ENCODE measurements at places on chromosomes 7 and 10.
A peak's percentile ranks its signal among the peaks of the same experiment; 100 is the strongest.

DNA sequence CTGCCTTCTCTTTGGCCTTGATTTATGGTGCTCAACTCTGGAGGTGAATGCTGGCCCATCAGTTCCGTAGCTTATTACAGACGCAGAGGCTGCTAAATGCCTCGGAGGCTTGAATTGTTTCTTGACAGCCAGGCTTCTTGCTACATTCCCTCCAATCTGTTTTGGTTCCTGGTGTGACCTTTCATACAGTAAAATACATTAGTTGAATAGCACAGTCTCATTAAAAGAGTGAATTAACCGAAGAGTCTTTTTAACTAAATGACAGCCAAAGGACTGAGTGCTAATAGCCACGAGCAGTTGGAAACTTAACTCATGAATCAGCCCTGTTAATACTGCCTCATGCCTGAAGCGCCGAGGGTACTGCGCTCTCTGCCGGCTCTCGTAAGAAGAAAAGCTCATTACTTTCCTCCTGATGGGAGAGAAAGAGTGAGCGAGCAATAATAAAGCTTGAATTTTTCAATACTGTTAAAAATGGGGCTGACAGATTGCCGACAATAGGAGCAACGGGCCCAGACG lies 236.4 kb upstream of the GPR26 start:
- peak; percentile 40 for DNase-seq

GRCh38 chr10:84077768-84078167 lies 61.5 kb upstream of the GHITM start:
- DNase-seq = no peak

GRCh38 chr7:76048668-76048988 lies 722 bp downstream of the MDH2 start:
- DNase-seq = no peak

GRCh38 chr10:29681676-29682448 lies 47.1 kb upstream of the SVIL start:
- DNase-seq = peak; percentile 62

GRCh38 chr10:50373821-50374501 lies 122.6 kb upstream of the ASAH2 start:
- DNase-seq = no peak

- DNase-seq = peak; percentile 27
These were observed 1005.3 kb upstream of the SORCS1 start for GRCh38 chr10:108169846-108170245.

GRCh38 chr7:77434570-77435275 lies 18.6 kb upstream of the GSAP start:
- no peak for DNase-seq

DNA sequence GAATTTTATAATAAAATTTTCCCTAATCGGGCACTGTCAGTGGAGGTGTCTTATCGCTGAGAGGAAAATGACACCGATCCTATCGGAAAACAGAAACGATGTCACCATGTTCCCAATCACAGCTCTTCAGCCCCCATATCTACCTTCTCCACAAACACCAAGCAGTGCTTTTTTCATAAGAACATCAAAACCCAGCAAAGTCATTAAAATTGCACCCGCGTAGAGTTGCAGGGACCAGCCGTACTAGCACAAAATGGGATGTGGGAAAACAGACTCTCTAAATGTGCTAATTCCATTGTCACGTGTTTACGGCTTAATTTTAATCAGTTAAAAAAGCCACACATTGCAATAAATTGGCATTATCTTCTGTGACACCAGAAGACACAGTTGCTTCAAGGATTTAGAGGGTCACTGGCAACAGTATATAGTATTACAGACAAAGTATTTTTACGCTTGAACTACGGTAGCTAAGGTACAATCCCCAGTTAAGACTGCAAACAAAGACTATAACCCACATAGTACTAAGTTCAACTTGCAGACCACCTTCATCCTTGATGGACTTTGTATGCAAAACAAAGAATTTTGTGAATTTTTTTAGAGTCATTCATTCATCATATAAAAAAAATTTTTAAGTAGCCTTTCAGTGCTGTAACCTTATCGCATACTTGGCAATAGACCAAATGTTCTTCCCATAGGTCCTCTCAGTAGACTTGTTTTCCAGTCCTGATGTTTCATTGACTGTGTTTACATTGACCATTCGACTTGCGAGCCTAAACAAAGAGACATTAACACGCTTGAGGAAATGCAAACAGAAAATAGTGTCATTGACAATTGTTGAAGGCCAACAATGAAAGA lies 116.0 kb downstream of the VTI1A start:
- peak; percentile 34 for DNase-seq

GRCh38 chr7:108358553-108358952 lies 97.7 kb downstream of the NRCAM start:
- DNase-seq = no peak

- DNase-seq = peak; percentile 28
These were observed 601.9 kb upstream of the GALNT17 start for GRCh38 chr7:70529914-70530585.

DNA sequence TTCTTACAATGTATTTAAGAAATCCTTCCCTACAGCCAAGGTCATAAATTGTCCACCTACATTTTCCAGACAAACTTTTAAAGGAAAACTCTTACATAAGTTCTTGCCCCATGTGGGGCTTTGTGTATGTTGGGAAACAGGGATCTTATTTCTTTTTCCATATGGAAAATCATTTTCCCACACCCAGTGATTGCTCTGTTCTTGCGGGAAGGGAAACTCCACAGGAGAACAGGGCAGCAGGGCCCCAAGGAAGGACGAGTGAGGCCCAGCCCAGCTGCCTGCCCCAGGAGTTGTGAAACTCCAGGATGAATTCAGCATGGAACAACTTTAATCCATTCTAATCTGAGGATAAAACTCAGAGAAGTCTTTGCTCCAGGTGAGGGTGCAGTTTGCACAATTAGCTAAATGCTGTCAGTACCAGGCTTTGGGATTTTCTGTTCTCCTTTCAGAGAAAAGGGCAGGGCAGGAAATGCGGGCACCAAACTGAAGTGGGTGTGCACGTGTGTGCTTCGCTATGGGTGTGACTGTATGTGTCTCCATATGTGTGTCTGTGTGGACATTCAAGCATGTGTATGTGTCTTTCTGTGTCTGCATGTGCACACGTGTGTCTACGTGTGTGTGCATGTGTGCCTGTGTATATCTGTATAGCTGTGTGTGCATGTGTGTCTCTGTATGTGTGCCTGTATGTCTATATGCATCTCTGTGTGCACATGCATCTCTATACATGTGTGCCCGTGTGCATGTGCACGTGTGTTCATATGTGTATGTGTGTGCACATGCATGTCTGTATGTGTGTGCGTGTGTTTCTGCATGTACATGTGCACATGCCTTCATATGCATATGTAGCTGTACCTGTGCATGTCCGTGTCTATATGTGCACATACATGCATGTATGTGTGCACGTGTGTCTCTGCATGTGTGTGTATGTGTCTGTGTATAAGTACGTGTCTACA lies 102.0 kb upstream of the FAM20C start:
- DNase-seq = no peak

GRCh38 chr7:15557186-15557585 lies 4.6 kb downstream of the AGMO start:
- no peak for DNase-seq

DNA sequence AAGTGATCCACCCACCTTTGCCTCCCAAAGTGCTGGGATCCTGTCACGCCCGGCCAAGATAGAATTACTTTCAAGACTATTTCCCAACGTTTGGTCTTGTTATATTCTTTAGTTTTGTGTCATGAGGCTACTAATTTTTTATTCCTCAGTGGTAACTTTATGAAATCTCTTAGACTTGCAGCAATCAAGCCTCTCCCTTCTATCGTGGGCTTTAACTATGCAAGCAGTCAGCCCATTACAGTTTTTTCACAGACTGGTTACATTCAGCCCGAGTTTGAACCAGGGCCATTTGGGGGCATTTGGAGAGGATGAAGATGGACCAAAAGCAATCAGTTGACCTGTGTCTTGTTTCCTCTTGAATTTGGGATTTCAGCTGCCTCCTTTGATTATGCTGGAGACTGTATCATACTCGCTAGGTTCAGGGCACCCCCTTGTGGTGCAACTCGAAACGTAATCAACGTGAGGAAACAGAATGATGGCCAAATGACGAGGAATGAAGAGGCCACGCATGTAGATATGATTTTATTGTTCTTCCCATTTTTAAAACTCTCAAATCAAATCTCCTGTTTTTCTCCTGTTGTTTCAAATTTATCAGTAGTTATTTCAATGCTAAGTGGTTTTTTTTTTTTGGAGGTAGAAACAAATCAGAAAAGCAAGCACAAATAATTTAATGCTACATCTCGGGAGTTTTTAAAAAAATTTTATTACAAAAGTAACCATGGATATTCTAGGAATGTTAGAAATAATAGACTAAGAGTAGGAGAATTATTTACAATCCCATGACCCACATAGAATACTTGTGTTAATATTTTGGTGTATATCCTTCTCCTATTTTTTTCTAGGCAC lies 151.6 kb downstream of the KIAA1217 start:
- peak; percentile 88 for DNase-seq

GRCh38 chr10:68402276-68402675 lies 4.8 kb downstream of the RUFY2 start:
- no peak for DNase-seq

- DNase-seq = no peak
These were observed 636.6 kb upstream of the DPP6 start for GRCh38 chr7:153415632-153416031.

DNA sequence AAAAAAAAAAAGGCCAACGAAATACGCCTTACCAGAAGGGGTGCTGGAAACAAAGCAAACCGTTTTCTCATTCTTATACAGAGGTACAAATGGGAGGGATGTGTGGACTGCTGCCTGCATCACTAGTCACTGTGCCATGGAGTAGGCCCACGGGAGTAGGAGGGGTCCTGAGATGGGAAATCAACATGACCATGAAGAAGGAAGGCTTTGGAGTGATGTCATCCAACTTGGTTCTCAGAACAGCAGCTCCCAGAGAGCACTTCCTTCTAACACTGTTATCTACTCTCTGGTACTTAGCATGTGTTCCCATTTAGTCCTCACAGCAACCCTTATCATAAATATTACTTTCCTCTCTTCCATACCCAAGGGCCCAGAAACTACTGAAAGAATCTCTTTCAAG lies 60.0 kb upstream of the LRGUK start:
- no peak for DNase-seq

DNA sequence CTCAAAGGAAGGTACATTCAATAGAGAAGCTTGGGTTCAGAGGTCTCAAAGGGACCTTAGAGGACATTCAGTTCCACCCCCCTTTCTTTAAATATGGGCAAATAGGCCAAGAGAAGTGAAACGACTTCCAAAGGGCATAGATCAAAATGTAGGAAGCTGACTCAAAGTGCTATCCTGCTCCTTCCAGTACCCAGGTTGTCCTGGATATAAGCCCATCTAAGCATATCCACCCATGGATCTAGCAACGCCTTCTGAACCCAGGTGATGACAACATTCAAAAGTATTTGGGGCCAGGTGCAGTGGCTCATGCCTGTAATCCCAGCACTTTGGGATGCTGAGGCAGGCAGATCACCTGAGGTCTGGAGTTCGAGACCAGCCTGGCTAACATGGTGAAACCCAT lies 5.3 kb downstream of the ATXN7L1 start:
- DNase-seq = no peak

GRCh38 chr7:120709972-120710320 lies 148.0 kb downstream of the TSPAN12 start:
- no peak for DNase-seq

- no peak for DNase-seq
These were observed 76.9 kb upstream of the KCNIP2 start for GRCh38 chr10:101920546-101920945.

- peak; percentile 66 for DNase-seq
These were observed 21.9 kb downstream of the PDCD4 start for GRCh38 chr10:110893559-110894179.

GRCh38 chr10:105986912-105987635 lies 1177.4 kb downstream of the SORCS1 start:
- no peak for DNase-seq

GRCh38 chr10:24866604-24867583 lies 85.5 kb downstream of the PRTFDC1 start:
- DNase-seq = peak; percentile 41

DNA sequence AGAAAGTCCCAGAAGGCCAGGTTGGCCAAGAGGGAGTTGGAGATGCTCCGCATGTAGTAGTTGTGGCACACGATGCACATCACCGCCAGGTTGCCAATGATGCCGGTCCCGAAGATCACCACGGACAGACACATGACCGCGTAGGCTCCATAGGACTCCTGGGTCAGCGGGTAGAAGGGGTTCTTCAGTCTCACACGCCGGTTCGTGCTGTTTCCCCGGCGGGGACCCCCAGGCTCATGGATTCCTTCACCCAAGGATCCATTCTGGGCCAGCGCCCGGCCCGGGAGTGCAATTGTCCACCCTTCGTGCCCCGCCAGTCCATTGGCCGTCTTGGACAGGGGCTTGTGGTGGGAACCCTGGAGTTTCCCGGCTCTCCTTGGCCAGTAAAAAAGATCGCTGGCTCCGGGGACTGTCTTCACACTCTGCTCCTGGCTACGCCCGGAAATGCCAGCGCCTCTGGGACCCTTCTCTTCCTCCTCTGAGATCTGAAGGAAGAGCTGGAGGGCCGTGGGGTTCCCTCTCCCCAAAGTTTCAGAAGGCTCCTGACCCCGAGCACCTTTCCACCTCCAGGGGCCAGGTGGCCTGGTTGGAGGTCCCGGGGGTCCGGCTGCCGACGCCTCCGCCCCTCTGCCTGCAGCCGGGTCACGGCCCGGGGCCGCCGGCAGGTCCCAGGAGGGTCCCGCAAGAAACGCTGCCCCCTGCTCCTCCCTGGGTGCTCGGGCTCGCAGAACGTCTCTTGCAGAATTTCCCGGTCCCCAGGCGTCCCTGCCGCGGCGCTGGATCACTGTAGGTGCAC lies 1.3 kb downstream of the GPR37 start:
- no peak for DNase-seq

GRCh38 chr7:107446988-107447387 lies 22.9 kb upstream of the GPR22 start:
- no peak for DNase-seq

DNA sequence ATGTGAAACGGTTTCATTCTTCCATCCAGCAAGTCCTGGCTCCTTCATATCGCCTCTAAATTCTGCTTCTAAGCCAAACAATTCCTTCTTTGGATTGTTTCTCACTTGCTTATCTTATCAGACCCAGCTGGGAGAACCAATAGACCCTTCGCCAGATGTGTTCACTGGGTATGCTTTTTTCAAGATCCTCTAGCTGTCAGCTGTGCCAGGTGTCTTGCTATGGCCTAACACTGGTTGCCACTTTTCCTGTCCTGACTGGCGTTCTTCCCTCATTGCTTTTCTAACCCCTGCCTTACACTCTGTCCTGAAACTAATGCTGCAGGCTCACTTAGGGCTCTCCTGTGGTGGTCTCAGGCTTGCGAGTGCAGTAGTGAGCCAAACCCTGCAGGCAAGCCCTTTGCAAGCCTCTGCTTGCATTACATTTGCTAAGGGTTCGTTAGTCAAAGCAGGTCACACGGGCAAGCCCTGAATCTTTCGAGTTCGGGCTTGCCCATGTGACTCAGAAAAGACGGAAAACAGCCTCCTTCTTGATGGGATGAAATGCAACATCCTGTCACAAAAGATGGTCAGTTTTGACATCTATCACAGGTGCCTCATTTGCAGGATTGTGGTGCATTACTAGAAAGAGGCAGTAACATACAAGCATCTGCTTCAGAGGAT lies 92.8 kb downstream of the VWC2 start:
- no peak for DNase-seq

GRCh38 chr10:79211616-79212015 lies 135.7 kb upstream of the PPIF start:
- no peak for DNase-seq

- peak; percentile 45 for DNase-seq
These were observed 782 bp downstream of the IFIT5 start for GRCh38 chr10:89414879-89415821.

- no peak for DNase-seq
These were observed 80.3 kb upstream of the RET start for GRCh38 chr10:42996588-42996987.
